ENCODE measurements at places on chromosomes 13 and 19.

GRCh38 chr13:84894749-84895148 is 904.5 kb downstream of the SLITRK6 start:
- DNase-seq, result no peak

GRCh38 chr19:17385878-17386611 is 8.0 kb downstream of the CCDC194 start:
- peak; percentile 51 for DNase-seq

DNA sequence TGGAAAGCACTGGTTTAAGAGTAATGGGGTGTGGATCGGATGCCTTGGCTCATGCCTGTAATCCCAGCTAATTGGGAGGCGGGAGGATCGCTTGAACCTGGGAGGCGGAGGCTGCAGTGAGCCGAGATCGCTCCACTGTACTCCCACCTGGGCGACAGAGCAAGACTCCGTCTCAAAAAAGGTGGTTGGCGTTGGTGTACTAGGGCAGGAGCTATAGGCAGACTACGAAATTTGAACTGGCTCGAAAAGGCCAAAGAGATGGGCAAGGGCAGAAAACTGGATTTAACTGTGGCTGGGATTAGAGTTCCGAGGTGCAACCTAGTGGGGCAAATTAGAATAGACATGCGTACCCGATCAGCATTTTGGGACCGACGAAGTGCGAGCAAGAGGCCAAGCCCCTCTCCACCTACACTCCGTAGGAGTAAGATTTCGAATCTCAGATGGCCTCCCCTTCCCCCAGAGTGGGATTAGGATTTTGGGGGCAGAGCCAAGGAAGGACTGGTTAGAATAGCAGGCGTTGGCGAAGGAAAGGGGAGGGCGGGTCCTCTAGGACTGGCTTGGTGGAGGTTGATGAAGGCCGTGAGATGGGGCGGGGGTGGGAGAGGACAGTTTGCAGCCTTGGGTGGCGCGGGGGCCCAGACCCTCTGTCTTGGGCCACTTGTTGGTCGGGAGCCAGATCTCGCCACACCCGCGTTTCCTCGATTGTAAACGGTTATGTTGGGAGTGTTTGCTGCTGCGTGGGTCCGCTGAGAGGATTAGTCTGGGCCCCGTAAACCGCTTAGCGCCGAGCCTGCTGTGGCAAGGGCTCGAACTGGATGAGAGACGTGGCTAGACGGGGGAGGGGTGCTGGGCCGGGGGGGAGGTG is 2.0 kb upstream of the INAFM1 start:
- no peak for DNase-seq

GRCh38 chr13:24068472-24068871 is 92.0 kb upstream of the SPATA13 start:
- no peak for DNase-seq

DNA sequence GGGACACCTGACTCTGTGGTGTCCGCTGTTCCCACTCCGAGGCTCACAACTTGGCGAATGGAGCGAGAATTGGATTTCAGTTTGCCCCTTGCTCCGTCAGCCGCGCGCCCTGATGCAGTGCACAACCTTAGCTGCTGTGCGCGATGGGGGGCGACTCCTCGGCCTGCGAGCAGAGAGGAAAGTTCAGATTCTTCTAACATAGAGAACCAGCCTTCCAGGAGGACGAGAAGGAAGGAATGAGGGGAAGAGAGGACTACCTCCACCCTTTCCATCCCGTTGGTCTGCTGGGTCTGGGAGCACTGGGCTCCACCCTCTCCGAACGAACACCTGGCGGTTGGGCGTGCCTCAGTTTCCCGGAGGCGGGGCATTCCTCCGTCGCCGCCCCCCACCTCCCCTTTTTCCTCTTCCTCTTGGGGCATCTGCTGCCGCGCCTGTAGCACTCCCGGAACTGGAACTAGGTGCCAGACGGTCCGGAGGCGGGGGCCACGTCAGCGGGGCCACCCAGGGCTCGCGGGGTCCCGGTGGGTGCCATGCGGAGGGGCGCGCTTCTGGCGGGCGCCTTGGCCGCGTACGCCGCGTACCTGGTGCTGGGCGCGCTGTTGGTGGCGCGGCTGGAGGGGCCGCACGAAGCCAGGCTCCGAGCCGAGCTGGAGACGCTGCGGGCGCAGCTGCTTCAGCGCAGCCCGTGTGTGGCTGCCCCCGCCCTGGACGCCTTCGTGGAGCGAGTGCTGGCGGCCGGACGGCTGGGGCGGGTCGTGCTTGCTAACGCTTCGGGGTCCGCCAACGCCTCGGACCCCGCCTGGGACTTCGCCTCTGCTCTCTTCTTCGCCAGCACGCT is at the start of gene KCNK6:
KCNK6 (plus strand) TSS at position 425 of the 838 bp plus-strand sequence; CDS start at position 531, 106 bp downstream.
- peak; percentile 69 for DNase-seq

DNA sequence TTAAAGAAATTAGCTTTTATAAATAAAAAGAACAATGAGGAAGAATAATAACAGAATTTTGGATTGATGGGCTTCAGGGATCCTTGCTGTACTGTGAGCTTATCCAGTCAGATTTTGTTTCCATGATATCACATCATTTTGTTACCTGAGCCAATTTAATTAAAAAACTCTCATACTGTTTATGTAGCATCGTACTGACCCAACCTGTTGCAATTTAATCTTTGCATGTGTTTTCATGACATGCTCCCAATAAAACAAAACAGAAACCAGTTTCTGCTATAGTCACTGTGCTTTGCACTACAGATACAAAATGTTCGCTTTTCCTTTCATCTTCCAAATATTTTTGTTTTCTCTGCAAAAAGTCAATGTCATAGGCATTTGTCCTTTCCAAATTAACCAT is 109.7 kb upstream of the RNF113B start:
- DNase-seq, result no peak

DNA sequence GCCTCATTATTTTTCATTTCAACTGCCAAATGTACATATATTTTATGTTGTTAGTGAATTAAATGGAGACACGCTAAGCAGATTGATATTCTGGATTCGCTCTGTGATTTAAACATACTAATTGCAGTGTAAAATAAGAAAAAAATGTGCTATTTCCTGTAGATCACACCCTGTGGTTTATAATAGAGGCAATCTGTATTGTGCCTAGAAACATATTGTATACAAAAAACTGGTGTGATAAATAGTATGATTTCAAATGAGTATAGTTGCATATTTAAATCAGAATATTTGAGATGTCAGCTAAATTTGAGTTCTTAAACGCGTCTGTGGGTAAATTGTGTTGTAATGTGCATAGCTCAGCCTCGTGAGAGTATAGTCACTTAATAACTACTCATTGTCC is 643.9 kb downstream of the TBC1D4 start:
- DNase-seq, result no peak

DNA sequence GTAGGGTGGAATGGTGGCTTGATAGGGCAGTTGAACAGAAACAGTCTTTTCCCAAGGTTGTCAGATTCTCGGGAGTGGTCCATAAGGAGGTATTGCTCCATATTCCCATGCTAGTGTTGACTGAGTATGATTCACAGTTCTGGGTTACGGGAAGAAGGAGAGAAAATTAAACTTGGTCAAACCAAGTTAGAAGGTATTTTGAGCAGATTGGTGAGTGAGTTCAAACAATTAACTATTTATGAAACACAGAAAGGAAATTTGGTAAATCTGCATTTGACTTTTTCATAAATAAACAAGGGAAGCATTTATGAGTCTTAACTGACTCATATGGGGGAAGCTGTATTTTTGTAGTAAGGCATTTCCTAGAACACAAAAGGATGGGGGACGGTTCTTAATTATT is 2419.4 kb downstream of the PCDH9 start:
- peak; percentile 72 for DNase-seq

GRCh38 chr13:42702716-42703115 is 78.7 kb upstream of the FAM216B start:
- no peak for DNase-seq
